PC-9 (cell line): ENCODE measurements at places on chromosomes 3 and 15. TPM values are rescaled to one million over a fixed set of nuclear protein-coding genes. Genes with fewer than 3 reads are reported as not detected.

- H3K4me1 ChIP-seq = peaks cover 27% of the 10 kb centered on the region
- no peak overlapping the region for H3K27ac ChIP-seq
- H3K4me3 ChIP-seq = no peak overlapping the region
- no peaks in the 10 kb centered on the region for H3K27me3 ChIP-seq
- no peak for DNase-seq
Measured at GRCh38 chr15:71349736-71350526, 234.7 kb downstream of the THSD4 start.

Gene DAPK2
- total RNA-seq = 11.0 and 19.6 TPM in 2 replicates

DNA sequence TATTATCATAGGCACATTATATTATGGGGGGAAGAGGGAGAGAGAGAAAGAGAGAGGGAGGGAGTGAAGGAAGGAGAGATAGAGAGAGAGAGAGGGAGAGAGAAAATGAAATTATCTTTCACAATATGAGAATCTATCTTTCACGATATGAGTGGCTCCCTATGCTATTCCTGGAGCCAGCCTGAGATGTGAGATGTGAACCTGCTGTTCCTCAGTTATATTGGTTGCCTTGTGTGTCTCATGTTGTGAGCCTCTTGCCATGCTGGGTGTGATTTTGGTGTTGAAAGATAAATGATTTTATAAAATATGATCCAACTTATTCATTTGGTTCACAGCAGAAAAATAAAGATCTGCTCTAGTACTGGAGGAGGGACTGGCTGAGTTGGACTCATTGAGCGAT, 148.7 kb downstream of the PPM1L start:
- no peak for DNase-seq
- H3K27ac ChIP-seq = no peak overlapping the region
- no peak overlapping the region for H3K4me3 ChIP-seq
- no peaks in the 10 kb centered on the region for H3K36me3 ChIP-seq
- H3K4me1 ChIP-seq = no peaks in the 10 kb centered on the region

Gene TM4SF4
- total RNA-seq = not detected in 2 replicates

DNA sequence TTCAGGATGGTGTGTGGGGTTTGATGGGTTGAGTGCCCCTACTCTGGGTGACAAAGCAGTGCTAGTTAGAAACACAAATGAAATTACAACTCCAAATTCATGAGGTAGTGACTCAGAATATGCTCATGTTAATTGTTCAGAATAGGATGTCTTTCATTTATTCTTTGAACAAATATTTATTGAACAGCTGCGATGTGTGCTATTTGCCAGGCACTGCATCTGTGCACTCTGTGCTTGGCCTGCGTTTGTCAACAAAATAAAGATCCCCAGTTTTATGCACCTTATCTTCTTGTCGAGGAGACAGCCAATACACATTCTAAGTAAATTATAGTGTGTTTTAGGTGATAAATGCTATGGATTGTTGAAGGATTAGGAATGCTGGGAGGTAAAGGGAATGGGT, 27.3 kb downstream of the MED12L start:
- no peak overlapping the region for H3K4me3 ChIP-seq
- H3K27ac ChIP-seq = no peak overlapping the region
- no peak for DNase-seq

DNA sequence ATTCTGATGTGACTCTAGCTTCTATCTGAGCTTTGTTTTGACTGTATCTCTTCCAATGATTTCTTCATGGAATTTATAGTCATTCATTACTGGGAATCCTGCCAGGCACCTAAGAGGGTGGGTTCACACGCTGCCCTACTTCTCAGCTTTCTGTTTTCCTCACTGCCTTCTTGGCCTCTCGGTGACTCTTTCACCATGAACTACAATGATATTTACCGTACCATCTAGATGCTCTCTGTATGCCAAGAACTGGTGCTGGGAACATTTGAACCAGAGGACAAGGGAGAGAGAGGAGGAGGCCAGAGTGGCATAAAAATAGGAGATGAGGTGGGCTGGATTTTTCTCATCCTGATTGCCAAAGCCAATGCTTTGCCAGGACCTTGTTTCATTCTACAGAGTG, 280.0 kb upstream of the P2RY1 start:
- H3K4me1 ChIP-seq = no peaks in the 10 kb centered on the region
- H3K4me3 ChIP-seq = no peak overlapping the region

Gene CSPG5
- 1.3 and 1.8 TPM in 2 replicates for total RNA-seq
